A549 (cell line): ENCODE measurements at places on chromosomes 3 and 15.

- no peak for DNase-seq
Observed at GRCh38 chr3:38149708-38150107, 11.2 kb downstream of the MYD88 start.

GRCh38 chr3:123193448-123194101, 8.2 kb upstream of the SEC22A start:
- no peak for DNase-seq

DNA sequence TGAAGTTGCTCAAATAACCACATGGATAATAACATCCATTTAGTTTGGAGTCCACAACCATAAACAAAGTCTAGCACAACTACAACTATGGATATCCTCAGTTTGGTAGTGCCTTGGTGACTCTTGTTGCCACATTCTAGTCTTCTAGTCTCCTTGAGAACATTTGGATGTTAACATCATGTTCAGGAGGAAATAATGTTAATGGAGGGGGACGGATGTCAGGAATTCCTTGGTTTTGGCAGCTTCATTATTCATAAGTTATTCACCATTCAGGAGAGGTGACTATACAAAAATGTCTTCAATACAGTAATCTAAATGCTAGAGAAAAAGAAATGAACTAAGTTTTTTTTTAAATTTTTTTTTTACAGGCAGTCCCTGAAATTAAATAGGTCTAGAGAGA, 26.4 kb upstream of the GABPB1 start:
- no peak for DNase-seq

- no peak for DNase-seq
Observed at GRCh38 chr3:18334837-18335601, 90.1 kb downstream of the SATB1 start.
